ENCODE measurements at places on chromosomes 13 and 19. TPM values are rescaled to one million over a fixed set of nuclear protein-coding genes. Genes with fewer than 3 reads are reported as not detected.

DNA sequence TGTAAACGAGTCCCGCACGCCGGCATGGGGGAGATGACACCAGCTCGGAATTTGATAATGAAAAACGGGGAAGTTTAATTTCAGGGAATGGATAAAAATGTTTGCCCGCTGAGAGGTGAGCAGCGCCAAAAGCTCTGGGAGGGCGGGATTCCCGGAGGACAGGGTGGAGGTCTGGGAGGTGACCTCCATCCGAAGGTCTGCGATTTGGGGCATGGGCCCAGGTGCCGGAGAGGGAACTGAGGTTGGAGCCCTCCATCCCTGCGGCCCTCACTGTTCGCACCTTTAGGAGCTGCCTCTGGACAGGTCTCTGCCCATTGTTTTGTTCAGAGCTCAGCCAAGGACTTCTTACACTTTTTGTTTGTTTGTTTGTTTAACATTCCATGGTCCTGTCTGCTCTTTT lies 129.8 kb downstream of the URI1 start:
- H3K4me1 ChIP-seq: no peaks in the 10 kb centered on the region
- H3K27ac ChIP-seq: no peak overlapping the region
- no peaks in the 10 kb centered on the region for H3K36me3 ChIP-seq
- H3K4me3 ChIP-seq: no peak overlapping the region

GRCh38 chr19:4034048-4035017 lies 26.8 kb downstream of the PIAS4 start:
- H3K36me3 ChIP-seq: no peaks in the 10 kb centered on the region
- H3K4me3 ChIP-seq: no peak overlapping the region
- H3K27ac ChIP-seq: no peak overlapping the region
- H3K27me3 ChIP-seq: no peaks in the 10 kb centered on the region
- DNase-seq: no peak

GRCh38 chr13:60933638-60934037 lies 482.0 kb downstream of the PCDH20 start:
- H3K27me3 ChIP-seq: no peaks in the 10 kb centered on the region
- no peak for DNase-seq
- H3K4me3 ChIP-seq: no peak overlapping the region
- H3K27ac ChIP-seq: no peak overlapping the region
- H3K4me1 ChIP-seq: no peaks in the 10 kb centered on the region

DNA sequence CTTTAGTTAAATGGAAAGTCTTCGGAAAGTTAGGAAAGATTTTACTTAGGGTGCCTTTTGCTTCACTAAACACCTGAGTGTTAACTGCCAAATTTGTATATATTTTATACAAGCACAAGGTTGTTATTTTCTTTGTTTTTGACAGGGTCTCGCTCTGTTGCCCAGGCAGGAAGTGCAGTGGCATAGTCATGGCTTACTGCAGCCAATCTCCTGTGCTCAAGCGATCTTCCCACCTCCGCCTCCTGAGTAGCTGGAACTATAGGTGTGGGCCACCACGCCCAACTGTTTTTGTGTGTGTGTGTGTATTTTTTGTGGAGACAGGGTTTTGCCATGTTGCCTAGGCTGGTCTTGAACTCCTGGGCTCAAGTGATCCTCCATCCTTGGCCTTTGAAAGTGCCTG lies 16.2 kb downstream of the KCTD4 start:
- DNase-seq: no peak
- H3K4me1 ChIP-seq: no peaks in the 10 kb centered on the region
- no peaks in the 10 kb centered on the region for H3K36me3 ChIP-seq
- H3K27ac ChIP-seq: no peak overlapping the region
- H3K27me3 ChIP-seq: no peaks in the 10 kb centered on the region

DNA sequence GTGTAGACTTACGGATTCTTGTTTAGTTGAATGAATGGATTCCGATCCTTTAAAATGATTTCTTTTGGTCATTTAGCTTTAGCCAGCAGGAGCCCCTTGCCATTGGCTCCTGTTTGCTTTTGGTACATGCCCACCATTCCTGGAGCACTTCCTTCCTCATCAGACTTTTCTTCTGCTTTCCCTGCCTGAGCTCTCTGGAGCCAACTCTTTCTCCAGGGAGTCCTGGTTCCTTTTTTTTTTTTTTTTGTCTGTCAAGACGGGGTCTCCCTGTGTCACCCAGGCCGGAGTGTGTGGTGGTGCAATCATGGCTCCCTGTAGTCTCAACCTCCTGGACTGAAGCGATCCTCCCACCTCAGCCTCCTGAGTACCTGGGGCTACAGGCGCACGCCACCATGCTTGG lies 37.8 kb downstream of the SMARCA4 start:
- H3K4me1 ChIP-seq: no peaks in the 10 kb centered on the region
- no peak overlapping the region for H3K27ac ChIP-seq
- H3K4me3 ChIP-seq: no peak overlapping the region
- no peaks in the 10 kb centered on the region for H3K36me3 ChIP-seq

- DNase-seq: no peak
- no peak overlapping the region for H3K27ac ChIP-seq
- no peak overlapping the region for H3K4me3 ChIP-seq
- no peaks in the 10 kb centered on the region for H3K27me3 ChIP-seq
Observed at GRCh38 chr13:101554420-101555125, 102.1 kb downstream of the ITGBL1 start.

- H3K27me3 ChIP-seq: no peaks in the 10 kb centered on the region
- no peaks in the 10 kb centered on the region for H3K36me3 ChIP-seq
- H3K4me3 ChIP-seq: no peak overlapping the region
- DNase-seq: no peak
Observed at GRCh38 chr19:18975869-18976268, 34.9 kb upstream of the HOMER3 start.

DNA sequence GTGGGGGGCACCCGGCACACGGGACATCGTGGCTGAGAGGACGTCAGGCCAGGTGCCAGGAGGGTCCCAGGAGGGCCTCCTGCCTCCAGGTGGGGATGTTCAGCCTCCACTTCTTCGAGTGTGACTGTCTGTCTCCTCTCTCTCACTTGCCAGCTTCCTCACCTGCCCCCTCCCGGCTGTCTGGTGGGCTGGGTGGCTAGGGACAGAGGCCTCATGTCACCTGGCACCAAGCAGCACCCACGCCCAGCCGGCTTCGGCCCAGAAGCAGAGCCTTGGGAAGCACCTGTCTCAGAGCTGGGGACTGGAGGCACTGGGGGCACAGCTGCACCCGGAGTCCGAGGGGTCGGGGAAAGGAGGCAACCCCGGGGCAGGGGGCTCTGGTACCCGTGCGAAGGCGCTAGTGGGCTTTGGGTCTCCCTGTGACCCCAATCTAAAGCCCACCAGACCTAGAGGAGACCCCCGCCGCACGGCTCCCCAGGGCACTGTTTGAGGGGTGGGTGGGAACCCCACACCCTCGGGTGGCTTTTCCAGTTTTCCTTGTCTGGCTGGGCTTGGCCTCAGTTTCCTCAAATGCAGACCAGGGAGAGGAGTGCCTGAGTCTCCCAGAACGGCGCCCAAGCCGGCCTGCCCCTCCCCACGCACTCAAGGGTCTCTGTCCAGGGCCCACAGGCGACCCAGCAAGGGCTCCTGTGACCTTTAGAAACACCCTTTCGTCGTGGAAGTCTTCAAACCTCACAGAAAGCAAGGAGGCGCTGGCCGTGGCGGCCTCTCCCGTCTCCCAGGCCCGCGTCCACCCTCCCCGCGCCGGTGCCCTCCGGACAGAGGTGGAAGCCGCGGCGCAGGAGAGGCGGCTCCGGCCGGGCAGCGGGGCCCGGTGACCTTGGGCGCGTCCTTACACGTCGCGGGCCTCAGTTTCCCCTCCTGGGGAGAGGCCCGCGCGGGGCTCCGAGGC lies 664 bp upstream of the HCN2 start:
- DNase-seq: no peak
- peaks cover 21% of the 10 kb centered on the region for H3K27me3 ChIP-seq
- H3K27ac ChIP-seq: no peak overlapping the region
- H3K4me1 ChIP-seq: peaks cover 35% of the 10 kb centered on the region
- peak overlapping the region; percentile 42 for H3K4me3 ChIP-seq
- H3K36me3 ChIP-seq: no peaks in the 10 kb centered on the region

DNA sequence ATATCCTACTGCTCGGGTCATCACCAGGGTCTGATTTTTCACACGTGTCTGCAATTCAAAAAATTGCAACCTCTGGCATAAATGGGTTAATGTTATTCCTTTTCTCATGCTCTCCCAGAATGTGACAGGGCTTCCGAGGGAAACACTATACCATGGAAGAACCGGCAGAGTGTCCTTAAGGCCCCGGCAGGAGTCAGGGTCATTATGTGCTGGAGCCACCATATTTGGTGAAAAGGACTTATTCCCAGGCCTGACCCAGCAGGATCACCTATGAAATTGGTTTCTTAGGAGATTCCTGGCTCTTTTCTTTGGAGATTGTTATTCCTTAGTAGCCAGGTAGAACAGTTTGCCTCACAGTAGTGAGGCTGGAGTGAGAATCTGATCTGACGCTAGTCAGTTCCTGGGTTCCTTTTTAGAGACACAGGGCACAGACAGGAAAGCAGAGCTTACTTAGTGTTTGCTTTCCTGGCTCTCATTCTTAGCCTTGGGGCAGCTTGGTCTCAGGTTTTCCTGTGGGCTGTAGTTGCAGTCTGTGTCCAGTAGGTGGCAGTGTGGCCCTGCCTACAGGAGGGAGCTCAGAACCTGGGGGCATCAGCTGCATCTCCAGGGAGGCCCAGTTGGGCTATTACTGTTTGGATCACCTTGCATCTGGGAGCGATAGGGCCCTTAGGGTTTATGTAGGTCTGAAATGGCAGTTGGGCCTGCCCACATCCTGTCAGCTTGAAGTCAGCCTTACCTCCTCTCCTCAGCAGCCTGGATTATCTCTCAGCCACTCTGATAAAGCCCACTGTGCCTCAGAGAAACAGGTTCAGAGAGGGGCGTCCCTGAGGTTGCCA lies 12.4 kb downstream of the SNRNP70 start:
- no peaks in the 10 kb centered on the region for H3K4me1 ChIP-seq
- H3K4me3 ChIP-seq: no peak overlapping the region
- H3K27ac ChIP-seq: no peak overlapping the region
- DNase-seq: peak; percentile 82
- no peaks in the 10 kb centered on the region for H3K27me3 ChIP-seq

DNA sequence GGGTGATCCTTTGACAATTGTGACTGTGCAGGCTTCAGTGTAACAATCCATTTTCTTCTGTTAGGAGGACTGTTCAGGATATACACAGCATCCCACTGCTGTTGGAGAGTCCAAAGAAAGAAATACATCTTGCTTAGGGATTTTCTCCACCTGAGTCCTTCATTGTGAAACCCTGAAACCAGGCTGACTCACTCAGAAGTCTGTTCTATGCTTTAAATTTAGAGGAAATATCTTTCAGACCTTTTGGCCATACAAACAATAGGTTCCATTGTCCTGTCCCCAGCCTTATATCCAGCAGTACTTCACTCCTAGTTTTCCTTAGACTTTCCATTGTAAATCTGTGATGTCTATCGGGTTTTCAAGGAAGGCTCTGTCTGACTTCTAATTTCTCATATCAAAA lies 379.1 kb downstream of the SUCLA2 start:
- H3K27ac ChIP-seq: no peak overlapping the region
- no peaks in the 10 kb centered on the region for H3K4me1 ChIP-seq
- no peaks in the 10 kb centered on the region for H3K27me3 ChIP-seq
- no peaks in the 10 kb centered on the region for H3K36me3 ChIP-seq
- H3K4me3 ChIP-seq: no peak overlapping the region

DNA sequence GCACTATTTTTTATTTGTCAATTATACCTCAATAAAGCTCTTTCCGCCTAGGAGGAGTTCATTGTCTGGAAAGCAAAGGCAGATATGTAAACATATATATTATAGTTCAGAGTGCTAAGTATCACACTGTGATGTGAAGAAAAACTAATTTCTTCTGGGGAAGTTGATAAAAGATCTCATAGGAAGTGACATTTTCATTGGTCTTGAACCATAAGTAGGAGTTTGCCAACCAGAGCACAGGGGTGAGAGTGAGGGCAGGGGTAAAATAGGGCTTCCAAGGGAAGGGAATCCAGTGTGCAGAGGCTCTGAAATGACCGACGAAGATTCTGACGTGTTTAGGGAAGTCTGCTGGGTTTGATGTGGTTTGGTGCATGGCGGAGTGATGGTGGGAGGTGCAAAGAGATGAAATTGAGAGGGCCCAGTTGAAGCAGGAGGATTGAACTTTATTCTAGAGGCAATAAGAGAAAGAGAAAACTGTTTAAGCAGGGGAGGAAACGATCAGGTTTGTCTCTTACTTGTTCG lies 780 bp upstream of the GTF2F2 start:
- DNase-seq: peak; percentile 29
- H3K4me1 ChIP-seq: peaks cover 15% of the 10 kb centered on the region
- H3K36me3 ChIP-seq: no peaks in the 10 kb centered on the region
- H3K27ac ChIP-seq: peak overlapping the region; percentile 91

DNA sequence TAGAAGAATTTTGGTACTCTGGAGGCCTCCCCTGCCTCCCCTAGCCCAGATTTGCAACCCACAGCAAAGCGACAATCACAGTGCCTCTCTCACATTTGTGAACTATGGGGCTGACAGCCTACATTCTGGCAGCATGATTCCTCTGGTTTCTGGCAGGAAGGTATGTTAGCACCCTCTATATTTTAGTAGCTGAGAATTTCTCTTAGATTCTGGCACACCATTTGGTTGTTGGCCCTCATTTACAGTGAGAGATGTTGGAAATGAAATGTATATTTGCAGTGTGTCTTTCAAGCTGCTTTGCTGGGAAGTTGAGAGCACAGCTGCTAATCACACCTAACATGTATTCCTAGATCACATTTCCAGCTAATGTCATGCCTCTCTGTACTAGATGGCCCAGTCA lies 735.0 kb downstream of the FGF9 start:
- DNase-seq: no peak
- no peak overlapping the region for H3K4me3 ChIP-seq
- no peak overlapping the region for H3K27ac ChIP-seq
- no peaks in the 10 kb centered on the region for H3K36me3 ChIP-seq

DNA sequence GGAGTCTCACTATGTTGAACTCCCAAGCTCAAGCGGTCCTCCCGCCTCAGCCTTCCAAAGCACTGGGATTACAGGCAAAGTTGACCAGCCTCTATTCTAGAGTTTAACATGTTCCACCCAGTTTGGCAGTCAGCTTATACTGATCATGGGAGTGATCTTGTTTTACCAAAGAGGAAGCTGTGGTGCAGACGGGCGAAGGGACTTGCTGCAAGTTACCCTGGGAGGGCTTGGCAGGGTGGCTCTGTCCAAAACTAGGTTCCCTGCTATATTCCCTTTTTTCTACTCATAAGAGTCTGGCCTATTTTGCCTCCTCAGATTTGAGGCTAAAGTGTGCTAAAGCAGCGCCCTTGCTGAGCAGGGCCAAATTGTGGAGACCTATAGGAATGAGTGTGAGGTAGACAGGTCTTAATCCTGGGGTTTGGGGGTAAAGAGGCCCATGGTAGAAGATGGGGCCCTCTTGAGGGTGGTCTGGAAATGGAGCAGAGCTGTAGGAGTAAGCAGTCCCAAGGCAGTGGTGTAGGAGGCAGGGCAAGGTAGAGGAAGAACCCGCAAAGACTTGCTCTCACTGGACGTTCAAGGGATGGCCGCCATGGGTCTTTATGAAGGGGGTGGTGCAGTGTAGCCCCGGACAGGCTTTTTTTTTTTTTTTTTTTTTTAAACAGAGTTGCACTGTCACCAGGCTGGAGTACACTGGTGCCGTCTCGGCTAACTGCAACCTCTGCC lies 3.3 kb downstream of the RPS19 start:
- DNase-seq: no peak
- H3K27me3 ChIP-seq: no peaks in the 10 kb centered on the region
- H3K4me1 ChIP-seq: peaks cover 36% of the 10 kb centered on the region
- no peaks in the 10 kb centered on the region for H3K36me3 ChIP-seq
- H3K27ac ChIP-seq: no peak overlapping the region
- no peak overlapping the region for H3K4me3 ChIP-seq

Gene ZNF100
- total RNA-seq: 5.8 TPM

Gene MATK
- 3.3 TPM for total RNA-seq

Gene FGF22
- total RNA-seq: not detected

Gene CERS1
- 0.92 TPM for total RNA-seq

Gene RASA3
- total RNA-seq: 5.3 TPM

Gene SLC25A42
- 14.1 TPM for total RNA-seq
